Fibroblast of skin of scalp (primary cell): ENCODE measurements at places on chromosomes 4 and X.

GRCh38 chrX:37905436-37906147, 58.2 kb upstream of the DYNLT3 start:
- DNase-seq: peak; percentile 67

DNA sequence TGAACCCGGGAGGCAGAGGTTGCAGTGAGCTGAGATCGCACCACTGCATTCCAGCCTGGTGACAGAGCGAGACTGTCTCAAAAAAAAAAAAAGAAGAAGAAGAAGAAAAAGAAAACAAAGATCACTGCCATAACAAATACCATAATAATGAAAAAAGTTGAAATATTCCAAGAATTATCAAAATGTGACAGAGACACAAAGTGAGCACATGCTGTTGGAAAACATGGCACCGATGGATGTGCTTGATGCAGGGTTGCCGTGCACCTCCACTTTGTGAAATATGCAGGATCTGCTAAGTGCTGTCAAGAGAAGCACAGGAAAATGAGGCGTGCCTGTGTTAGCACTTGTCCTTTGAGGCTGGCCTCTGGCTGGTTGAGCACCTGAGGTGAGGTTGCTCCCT, 133.3 kb downstream of the STK32B start:
- DNase-seq: peak; percentile 73

DNA sequence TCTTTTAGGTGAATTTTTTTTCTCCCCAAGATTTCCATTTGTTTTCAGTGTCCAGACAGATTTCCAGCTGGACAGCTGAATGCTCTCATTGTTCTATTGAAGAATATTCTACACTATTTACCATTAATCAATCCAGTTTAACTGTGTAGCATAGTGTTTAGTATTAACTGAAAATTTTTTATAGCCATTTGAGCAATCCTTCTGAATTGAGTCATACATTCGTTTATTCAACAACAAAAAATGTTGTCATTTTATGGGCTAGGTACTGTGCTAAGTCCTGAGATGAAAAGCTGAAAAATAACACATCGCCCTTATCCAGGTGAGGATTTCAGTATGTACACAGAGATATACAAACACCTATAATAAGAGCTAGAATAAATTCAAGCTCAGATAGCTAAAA, 223.3 kb downstream of the COL25A1 start:
- DNase-seq: no peak

DNA sequence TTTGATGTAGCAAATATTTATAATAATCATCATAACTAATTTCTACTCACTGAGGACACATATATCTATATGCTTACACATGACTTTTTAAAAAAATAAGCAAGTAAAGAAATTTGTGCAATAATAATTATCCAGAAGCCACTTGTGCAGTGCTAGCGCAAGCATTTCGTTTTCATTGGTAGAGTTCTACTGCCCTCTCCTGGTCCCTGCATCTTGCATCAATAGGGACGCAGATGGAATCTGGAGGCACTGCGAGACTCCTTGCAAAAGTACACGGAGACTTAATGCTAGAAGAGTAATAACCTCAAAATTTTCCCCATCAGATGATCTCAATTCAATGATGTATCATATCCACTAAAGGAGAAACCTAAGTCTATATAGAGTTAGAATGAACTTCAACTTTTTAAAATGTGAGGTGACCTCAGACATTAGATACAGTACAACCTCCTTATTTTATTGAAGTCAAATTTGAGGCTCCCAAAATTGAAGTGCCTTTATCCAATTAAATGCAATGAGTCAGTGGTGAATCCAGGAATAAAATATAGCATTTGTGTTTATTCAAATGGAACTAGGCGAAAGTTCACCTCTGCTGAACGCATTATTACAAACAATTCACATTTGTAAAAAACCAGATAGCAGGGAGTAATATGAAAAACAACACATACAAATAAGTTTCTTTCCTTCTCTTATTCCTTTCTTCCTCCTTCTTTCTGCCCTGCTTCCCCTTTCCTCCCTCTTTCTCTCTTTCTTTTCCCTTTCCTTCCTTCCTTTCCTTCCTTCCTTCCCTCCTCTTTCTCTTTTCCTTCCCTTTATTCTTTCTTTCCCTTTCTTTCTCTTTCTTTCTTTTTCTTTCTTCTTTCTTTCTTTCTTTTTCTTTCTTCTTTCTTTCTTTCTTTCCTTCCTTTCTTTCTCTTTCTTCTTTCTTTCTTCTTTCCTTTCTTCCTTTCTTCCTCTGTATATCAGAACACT, 450.0 kb downstream of the ANKRD50 start:
- DNase-seq: peak; percentile 84

DNA sequence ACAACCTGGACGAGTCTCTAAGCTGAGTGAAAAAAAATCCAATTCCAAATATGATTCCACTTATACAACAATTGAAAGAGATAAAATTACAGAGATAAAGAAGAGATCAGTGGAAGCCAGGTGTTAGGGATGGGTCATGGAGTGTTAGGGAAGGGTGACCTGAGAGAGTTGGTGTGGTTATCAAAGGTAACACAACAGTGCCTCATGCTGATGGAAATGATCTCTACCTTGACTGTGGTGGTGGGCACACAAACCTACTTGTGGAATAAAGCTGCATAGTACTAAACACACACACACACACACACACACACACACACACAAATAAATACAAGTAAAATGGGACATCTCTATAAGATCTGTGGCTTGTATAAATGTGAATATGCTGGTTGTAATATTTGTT, 26.0 kb downstream of the BEND2 start:
- DNase-seq: no peak

DNA sequence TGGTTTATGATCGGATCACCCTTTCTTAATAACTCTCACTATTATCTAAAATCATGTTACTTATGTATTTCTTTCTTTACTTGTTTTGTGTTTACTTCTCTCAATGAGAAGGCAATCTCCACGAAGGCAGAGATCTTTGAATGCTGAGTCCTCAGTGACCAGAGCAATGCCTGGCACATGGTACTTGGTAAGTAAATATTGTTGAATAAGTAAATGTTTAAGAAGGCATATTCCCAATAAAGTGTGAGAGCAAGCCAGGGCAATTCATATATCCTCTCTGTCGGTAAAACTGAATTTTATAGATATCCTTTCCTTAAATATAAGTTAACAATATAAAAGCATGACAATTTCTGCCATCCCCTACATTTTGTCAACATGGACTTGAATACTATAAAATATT, 94.4 kb downstream of the UGT8 start:
- DNase-seq: no peak

DNA sequence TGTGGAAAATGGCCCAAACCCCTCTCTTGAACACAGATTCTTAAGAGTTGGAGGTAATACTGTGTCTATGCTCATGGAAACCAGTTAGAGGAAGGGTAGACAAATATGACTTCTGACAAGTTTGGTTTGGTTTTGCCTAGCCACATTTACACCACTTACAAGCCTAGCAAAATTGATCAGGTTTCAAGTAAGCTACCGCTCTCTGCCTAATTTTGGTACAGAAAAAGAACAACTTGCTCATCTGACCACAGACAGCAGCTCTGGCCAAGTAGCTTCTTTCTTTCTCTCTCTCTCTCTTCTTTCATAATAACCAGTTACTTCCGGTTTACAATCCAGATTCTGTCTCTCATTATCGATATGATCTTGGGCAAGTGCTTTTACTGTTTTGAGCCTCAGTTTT, 260.0 kb downstream of the GLUD2 start:
- peak; percentile 1 for DNase-seq

DNA sequence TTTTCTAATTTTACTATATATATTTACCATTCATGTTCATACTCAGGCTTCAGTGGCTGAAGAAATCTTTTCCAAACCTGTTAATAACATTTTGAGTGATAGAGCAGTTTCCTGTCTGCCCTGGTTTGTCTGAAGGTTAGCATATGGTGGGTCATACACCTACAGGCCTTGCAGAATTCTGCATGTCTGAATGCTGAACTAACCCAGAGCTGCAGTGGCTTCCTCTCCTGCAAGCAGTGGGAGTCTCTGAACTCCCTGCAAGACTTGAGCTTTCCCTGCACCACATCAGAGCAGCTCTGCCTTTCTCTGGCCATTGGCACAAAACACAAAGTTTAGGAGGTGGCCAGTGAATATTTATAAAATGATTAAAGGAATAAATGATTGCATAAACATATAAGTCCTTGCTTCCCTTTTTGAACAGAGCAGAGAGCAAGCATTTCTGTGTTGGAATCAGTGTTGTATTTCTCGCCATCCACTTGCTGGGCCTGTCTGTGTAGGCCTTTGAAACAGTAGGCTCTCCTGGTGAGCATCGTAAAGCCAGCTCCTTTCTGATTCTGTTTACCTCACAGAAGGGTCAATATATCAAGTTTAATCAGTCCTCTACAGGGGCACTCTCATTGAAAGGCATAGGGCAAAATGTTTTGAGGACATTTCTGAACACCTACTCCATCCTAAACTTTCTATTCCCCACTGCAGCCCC, 15.0 kb upstream of the UNC5C start:
- no peak for DNase-seq

DNA sequence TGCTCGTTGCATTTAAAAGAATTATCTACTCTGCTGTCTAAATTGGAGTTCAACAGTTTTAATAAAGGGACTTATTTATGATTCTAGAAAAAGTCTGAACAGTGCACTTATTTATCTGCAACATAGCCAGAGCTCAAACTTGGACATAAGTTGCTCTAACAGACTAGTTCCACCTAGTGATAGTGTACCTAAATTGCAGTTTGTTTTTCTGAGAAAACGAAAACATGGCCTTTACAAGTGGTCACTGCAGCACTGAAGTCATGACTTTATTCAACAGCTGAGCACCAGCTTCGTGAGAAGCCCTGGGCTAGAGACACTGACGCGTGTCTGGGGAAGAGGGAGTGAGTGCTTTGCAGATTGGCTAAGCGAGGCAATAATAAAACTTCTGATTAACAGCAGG, 77.3 kb upstream of the IGSF1 start:
- DNase-seq: no peak

- DNase-seq: no peak
Observed at GRCh38 chrX:1536712-1537030, 314 bp downstream of the P2RY8 start.

DNA sequence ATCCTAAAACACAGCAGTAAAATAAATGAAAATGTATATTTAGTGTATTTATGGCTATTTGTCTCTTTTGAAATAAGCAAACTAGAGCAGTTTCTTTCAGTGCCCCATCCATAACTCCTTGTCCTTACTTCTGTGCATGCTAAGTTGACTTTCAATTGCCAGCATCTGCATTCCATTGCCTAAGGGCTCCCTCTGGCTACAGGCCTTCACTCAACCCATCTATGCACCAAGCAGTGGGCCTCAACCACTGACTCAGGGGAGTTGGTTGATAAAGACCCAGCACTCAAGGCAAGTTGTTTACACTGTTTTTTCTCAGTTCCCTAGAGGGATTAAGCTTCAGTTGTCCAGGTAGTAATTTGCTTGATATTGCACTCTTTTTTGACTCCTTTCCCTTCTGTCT, 265.7 kb downstream of the IQCM start:
- no peak for DNase-seq

DNA sequence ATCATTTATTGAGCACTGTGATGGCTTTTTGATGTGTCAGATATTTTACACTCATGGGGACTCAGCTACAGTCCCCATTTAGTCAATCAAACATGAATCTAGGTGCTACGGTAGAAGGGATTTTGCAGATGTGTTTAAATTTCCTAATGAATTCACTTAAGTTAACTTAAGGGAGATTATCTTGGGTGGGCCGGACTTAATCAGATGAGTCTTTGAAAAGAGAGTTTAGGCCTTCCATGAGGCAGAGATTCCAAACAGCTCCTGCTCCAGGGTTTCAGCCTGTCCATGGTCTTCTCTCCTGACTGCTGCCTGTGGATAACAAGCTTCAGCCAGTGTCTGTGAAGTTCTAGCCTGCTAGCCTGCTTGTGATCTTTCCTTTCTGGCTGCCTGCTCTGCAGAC, 202.4 kb downstream of the IDS start:
- DNase-seq: no peak

- DNase-seq: peak; percentile 51
Observed at GRCh38 chr4:67871867-67872266, 11.9 kb downstream of the TMPRSS11D start.

GRCh38 chrX:78106651-78106986, 2.6 kb downstream of the PGK1 start:
- DNase-seq: no peak
